NCI-H2081 (cell line): ENCODE measurements at places on chromosomes 12 and 14.

DNA sequence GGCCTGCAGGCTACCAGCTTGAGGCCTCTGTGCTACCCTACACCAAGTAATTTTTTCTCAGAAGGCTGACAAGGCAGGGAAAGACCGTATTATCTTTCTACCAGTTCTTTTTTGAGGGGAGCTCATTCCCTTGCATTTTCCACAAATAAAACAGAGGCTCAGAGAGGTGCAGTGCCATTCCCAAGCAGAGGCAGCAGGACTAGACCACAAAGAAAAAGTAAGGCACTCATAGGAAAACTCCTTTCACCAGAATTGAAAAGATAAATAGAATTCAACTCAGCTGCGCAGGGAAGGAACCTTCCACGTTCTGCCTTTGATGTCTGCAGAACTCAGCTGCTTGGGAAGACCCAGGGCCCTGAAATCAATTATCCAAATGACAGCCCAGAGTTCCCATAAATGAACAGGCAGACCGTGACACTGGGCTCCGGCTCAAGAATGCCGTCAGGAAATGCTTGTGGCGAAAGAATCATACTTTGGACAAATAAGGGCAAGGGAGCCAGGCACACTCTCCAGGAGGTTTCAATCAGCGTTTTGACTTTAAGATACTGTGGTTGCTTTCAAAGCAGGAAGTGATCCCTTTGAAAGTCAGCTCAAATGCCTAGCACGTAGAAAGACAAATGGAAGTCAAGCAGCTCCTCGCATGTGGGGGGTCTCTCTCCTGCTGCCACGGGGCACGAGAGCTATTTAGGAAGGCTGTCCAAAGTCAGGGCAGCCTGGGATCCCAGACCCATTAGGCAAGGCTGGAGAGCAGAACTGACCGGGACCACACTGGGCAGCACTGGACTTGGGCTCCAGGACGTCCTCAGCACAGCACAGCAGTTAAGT lies 14.0 kb downstream of the KCTD10 start:
- DNase-seq = no peak

- no peak for DNase-seq
These were observed 251.8 kb downstream of the APAF1 start for GRCh38 chr12:98896938-98897337.

DNA sequence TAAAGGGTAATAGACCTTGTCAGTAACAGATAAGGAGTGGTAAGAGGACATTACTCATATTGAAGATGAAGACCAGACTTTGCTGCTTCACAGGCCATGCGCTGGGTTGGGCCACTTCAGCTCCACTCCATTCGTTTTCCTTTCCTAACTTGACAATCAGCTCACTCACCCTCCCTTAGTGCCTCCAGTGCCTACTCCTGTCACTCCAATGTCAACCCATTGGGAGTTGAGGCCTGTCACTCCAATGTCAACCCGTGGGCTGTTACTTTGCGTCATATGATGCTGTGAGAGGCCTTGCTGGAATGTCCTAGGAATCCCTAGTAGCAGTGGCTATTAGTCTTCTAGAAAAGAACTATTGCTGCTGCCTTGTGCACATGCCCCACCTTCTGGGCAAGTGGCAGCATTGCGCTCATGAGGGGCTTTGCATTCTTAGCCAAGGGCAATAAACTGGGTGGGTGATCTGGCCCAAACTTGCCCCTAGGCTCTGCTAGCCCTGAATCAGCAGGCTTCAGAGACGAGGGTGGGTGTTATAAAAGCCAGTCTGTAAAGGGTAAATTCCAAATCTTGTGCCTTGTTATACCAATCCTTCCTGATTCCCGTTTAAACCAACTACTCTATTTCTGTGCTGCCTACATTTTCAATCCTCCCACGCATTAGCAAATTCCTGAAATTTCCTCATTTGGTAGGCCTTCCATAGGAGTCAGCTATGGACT lies 36.1 kb downstream of the BAZ2A start:
- peak; percentile 56 for DNase-seq

- no peak for DNase-seq
These were observed 2.6 kb downstream of the CYP46A1 start for GRCh38 chr14:99686557-99687283.

DNA sequence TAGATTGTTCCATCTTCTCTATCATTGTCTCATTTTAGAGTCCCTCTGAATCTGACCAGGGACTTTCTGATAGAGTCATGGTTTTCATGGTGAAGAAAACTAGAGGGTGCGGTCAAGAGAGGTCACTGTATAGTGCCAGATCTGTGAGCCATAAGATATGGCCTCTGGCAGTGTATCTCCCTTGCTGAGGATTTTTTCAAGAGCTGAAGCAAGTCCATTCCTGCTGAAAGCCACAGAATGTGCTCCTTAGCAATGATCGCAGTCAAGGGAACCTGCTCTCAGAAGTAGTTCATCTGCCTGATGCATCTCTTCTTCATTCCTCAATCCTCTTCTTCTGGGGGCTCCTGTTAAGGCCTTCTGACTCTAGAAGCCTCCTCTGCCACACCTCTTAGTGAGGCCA lies 405.2 kb downstream of the EGLN3 start:
- DNase-seq = no peak

- no peak for DNase-seq
These were observed 866 bp upstream of the PITPNM2 start for GRCh38 chr12:123151457-123152454.

DNA sequence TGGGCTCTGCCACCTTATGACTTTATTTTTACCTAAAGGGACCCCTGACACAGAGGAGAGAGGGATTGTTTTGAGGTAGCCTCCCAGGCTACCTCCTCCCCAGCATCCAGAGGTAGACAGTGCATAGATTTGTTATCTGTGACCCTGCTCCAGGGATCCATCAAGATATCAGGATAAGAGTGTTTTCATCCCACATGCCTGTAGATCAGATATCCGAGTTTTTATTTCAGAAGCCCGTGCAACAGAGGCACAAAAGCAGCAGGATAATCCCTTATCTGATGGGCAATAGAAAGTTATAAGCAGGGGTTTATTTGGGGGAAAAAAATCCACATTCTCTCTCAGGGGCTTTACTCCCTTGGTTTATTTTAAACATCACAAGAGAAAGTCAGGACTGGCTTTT lies 117.0 kb upstream of the RPH3A start:
- no peak for DNase-seq

- no peak for DNase-seq
These were observed 13.8 kb upstream of the NELL2 start for GRCh38 chr12:44889926-44890325.

DNA sequence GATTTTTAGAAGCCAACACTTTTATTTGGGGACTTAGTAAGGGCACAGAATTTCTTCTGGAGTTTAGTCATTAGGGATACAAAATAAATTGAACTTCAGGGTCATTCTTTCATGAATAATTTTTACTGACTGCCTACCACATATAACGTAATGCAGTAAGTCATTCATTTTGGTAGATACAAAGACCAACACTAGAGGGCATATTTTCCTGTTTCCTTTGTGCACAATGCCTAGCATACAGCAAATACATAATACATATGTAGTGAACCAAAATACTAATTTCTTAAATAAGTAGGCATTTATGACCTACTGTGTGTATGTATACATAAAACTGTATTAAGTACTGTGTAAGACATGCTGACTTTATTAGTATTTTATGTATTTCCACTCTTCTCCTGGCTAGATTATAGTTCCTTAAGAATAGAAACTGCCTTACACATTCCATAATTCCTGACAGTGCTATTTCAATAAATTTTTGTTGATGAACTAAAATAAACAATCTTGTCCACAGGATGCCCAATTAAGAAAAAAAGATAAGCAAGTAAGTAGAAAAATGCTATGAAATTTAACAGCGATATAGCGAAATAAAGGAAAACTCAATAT lies 47.9 kb downstream of the PPP1R12A start:
- peak; percentile 63 for DNase-seq

GRCh38 chr14:58872061-58872460 lies 234.3 kb downstream of the DACT1 start:
- no peak for DNase-seq

DNA sequence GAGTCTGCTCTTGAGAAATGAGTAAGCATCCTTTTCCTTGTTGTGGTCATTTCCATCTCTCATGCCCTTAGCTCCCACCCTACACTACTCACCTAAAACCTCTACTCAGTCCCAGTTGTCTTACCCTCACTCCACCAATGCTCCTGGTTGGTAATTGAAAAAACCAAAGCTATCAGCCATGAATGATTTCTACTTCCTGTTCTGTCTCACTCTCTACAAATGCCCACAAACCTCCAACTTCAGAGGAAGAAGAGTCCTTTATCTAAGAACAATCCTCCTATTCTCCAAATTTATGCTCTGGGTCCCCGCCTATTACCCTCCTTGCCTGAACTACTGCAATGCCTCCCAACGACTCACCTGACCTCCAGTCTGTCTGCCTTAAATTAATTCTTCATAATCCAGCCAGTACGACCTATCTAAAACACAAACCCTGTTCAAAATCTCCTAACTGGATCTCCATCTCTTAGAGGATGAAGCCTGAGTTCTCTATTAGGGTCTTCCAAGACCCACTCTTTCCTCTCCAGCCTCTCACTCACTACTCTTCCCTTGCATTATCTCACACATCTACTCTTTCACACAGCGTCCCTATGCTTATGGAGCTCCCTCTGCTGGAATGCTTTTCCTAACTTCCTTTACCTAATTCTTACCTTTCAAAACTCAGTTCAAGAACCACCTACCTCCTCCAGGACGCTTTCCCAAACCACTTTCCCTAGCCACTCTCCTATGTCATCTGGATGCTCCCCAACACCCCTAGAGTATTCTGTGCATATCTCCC lies 2.2 kb downstream of the DHRS1 start:
- DNase-seq = peak; percentile 13

- no peak for DNase-seq
These were observed 48.2 kb downstream of the IQSEC3 start for GRCh38 chr12:114626-115211.
